ENCODE measurements at places on chromosomes 16 and 17.
A peak's percentile ranks its signal among the peaks of the same experiment; 100 is the strongest.

DNA sequence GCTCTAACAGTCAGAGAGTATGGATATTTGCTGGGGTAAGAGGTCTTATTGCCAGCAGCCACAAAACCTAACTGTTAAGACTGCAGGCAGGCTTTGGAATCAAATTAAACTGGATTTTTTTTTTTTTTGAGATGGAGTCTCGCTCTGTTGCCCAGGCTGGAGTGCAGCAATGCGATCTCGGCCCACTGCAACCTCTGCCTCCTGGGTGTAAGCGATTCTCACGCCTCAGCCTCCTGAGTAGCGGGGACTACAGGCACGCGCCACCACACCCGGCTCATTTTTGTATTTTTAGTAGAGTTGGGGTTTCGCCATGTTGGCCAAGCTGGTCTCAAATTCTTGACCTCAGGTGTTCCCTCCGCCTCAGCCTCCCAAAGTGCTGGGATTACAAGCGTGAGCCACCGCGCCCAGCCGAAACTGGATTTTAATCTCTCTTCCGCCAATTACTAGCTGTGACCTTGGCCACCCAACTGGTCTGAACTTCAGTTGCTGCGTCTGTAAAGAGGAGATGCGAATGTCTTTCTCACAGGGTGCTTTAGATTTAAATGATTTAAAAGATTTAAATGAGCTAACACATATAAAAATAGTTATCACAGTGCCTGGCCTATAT, 842 bp downstream of the MRPL10 start:
- no peak for DNase-seq

- peak; percentile 53 for DNase-seq
Measured at GRCh38 chr16:79286646-79287423, 313.7 kb downstream of the MAF start.

DNA sequence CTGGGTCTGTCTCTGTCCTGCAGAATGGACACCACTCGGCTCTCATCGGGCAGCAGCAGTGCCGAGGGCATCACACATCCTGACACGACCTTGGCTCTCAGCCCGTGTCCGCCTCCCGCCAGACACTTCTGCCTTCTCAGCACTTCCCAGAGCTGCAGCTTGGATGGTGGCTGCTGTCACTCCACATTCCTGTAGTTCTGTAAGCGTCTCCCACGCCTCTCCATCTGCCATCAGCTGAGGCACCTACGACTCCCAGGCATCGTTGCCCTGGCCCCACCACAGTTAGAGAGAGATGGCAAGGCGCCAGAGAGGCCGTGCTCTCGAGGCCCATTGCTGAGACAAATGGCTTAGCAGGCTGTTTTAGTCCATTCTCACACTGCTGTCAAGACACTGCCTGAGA, 195.9 kb upstream of the CHMP6 start:
- peak; percentile 34 for DNase-seq

DNA sequence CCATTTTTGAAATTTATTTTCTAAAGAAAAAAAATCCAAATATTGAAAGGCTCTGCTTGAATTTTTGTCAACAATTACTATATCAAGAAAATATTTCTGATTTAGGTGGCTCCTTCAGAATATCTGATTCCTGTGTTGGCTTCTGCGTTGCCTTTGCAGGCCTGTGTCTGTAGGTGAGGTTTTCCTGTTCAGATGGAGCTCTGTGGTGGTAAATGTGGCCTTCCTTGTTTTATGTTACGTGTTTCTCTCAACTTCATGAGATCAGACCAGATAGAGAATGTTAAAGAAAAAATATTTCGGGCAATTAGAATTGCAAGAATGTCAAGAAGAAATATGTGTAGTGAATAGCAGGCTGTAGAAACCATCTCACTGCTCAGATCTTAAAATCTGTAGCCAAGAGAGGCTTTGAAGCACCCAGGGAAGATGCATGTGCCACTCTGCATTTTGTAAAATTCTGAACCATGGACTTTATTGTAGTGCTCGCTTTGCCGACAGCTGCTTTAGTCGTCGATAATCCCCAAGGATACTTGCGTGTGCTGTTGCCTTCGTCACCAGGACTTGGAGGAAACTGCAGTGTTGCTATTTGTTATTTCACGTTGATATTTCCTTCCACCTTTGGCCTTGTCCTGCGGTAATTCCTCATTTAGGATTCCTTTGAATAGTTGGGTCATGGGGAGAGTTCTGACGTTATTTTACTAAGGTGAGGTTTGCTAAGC, 69.9 kb downstream of the RPTOR start:
- no peak for DNase-seq

- no peak for DNase-seq
Measured at GRCh38 chr17:914561-914960, 65.0 kb downstream of the NXN start.

DNA sequence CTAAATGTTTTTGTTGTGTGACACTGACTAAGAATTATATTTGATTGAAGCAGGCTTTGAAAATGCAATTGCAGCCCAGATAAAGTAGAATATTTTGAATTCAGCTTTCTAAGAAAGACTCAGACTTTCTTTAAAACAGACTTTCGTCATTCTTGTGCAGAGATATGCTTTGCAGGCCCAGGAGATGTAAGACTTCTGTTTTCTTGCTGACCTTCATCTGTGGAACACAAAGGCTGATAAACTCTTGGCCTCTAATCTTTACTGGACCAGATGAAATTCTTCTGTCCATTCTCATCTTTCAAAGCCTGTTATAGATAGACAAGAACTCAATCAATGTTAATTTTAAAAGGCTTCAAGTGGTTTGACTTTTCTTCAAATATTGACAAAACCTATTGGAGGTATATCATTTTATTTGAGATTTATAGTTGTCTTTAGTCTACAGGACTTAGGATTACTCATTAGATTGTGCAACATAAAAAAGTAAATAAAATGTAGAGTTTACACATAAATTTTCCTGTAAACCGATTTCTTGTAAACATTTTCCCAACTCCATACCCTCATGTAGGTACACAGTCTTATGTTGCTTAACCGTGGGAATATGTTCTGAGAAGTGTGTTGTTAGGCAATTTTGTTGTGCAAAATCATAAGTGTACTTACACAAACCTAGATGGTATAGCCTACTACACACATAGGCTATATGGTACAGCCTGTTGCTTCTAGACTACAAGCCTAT, 94.2 kb downstream of the MAP2K4 start:
- no peak for DNase-seq

GRCh38 chr17:19359151-19359550, 3.4 kb downstream of the B9D1 start:
- DNase-seq = no peak

GRCh38 chr16:19716183-19716582, 1.8 kb downstream of the KNOP1 start:
- no peak for DNase-seq

- no peak for DNase-seq
Measured at GRCh38 chr16:17258848-17259713, 211.7 kb downstream of the XYLT1 start.

GRCh38 chr17:70288540-70289290, 119.4 kb downstream of the KCNJ2 start:
- DNase-seq = no peak

DNA sequence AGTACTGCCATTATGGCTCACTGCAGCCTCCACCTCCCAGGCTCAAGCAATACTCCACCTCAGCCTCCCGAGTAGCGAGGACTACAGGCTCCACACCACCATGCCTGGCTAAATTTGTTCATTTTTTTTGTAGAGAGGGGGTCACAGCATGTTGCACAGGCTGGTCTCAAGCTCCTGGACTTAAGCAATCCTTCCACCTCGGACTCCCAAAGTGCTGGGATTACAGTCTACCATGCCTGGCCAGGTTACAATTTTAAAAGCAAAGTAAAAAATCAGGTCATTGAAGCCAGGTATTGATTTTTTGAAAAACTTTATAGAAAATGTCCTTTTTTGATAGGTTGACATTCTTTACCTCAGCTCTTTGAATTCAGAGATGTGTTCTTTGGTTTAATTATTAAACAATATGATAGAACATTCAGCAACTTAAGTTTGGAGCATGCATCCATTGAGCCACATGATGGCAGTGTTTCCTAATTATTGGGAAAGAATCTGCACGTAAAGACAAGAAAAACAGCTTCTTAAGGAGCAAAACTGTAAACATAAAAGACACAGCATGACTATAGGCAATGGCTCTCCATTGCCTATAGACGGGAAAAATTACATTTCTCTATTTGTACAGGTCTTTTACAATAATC, 1.7 kb upstream of the SLC16A11 start:
- DNase-seq = peak; percentile 72

DNA sequence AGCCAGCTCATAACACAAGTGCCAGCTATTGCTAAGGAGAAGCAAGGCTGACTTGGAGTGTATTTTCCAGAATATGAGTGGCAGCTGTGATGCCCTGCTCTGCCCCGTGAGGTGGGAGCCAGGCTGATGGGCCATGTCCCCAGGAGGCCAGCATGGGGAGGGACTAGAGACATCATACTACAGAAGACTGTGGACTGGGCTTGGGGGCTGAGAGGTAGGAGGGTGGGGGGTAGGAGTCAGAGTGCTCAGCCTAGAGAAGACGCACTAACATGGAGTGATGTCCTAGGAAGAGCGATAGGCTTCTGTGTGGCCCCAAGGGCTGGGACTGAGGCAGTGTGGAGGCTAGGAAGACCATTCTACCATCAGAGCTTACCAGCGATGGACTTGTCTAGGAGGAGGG, 143.7 kb downstream of the WSCD1 start:
- DNase-seq = no peak

GRCh38 chr16:85418978-85419491, 194.1 kb upstream of the GSE1 start:
- no peak for DNase-seq

- no peak for DNase-seq
Measured at GRCh38 chr16:1200014-1200627, 24.9 kb downstream of the TPSG1 start.

GRCh38 chr17:43888548-43888947, 18.8 kb downstream of the MPP2 start:
- DNase-seq = no peak

GRCh38 chr17:5122586-5123342, 6.9 kb downstream of the USP6 start:
- DNase-seq = peak; percentile 41

DNA sequence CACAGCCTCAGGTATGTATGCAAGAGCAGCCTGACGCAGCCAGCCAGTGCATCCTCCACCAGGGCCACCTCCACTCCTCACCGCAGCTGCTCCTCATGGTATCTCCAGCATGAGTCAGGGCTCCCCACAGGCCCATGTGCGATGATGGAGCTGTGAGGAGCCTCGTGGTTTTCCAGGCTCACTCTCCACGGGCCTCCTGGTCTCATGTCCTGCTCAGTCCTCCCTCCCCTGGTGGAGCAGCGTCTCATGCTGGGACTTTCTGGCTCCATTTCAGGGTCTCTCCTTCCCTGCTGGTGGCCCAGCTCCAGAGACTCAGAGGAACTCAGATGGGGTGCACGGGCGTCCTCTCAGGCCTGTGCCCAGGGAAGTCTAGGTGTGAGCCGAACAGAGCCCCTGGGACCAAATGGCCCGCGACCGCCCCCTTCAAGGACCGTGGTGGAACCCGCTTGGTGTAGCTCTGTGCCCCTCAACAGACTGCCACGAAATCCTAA, 70.4 kb downstream of the METRNL start:
- DNase-seq = no peak

GRCh38 chr16:24539850-24540601, 660 bp downstream of the RBBP6 start:
- DNase-seq = peak; percentile 63

DNA sequence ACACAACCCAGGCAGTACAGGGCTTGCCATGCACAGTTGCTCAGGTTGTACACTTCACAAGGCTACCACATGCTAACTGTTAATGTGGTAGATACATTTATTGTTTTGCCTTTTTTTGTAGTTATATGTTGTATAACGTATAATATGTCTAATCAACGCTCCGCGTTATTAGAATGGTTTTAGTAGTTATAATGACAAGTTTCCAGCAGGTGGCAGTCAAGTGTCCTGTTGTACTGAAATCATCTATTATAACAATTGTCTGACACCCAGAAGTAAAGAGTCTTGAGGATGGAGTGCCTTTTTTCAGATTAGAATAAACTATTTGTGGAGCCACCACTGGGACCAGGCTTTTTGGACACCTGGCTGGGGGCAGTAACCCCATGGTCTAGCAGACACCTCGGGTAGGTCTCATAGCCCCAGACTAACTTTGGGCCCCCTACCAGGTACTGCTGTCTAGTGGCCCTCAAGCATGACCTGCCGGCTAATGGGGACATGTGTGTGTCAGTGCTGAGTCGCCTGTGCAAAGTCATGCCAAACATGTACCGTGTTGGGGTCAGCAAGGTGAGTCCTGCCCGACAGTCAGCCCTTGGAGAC, 32.8 kb downstream of the MYO15A start:
- peak; percentile 68 for DNase-seq

- DNase-seq = no peak
Measured at GRCh38 chr16:11056993-11057649, 112.8 kb downstream of the CLEC16A start.

DNA sequence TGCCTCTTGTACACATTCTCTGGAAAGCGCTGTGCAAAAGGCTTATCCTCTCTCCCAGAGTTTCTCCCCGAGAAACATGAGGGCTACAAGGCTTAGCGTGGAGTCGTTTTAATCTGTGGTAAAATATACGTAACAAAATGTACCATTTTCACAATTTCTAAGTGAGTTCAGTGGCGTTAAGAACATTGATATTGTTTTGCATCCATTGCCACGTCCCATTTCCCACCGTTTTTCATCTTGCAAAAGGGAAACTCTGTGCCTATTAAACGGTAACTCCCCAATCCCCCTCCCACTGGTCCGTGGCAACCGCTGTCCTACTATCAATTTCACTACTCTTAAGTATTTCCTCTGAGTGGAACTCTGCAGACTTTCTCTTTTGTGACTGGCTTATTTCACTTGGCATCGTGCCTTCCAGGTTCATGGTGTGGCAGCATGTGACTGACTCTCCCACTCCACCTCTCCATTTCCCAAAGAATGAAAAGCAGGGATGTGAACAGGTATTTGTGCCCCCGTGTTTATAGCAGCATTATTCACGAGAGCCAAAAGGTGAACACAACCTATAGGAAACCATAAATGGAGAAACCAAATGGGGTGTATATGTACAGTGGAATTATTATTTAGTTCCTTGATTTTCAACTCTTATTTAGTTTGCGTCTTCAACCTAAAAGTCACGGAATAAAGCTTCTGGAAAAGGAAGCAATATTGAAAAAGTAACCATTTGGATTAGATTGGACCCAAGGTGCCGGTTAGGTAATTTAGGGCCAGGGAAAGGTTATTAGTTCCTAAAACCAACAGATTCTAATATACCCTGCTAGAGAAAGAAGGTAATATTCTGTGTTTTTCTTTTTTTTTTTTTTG, 1.1 kb upstream of the USP32 start:
- DNase-seq = peak; percentile 35

DNA sequence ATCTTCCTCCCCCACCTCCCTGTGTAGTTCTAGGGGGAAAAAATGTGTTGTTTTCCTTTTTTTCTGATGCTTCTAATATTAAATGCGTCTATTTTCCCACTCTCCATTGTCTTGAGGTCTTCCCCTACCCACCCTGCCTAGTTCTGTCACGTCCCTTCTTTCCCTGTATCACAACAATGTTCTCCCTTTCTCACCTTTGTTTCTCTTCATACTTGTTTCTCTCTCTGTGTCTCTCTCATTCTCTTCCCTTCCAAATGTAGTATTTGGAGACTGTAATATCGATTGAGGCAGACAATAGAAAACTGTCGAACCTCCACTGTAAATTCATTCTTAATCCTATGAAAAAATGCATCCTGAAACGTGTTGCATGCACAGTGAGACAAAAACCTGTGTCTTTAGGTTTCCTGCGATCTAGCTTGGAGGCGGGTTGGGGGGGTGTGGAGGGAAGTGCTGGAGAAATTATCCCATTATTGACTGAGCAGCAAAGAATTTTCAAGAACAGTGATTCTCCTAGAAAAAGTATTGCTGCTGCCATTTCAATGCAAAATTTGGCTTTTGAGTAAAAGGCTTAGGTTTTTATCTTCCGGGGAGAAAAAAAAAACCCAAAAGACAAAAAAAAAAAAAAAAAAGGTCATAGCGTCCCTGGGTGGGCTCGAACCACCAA, 1.3 kb upstream of the PSMB3 start:
- no peak for DNase-seq

Data from hindlimb muscle (tissue), 1 donor.